ENCODE measurements at places on chromosomes 13 and 19. TPM values are rescaled to one million over a fixed set of nuclear protein-coding genes. Genes with fewer than 3 reads are reported as not detected.

CBY2 gene
- not detected for total RNA-seq

NBEA gene
- total RNA-seq = 3.2 TPM

FGF21 gene
- total RNA-seq = not detected

ODAD3 gene
- under 0.01 TPM for total RNA-seq

PRR19 gene
- total RNA-seq = not detected

CC2D1A gene
- total RNA-seq = 4.2 TPM

IL4I1 gene
- 8.2 TPM for total RNA-seq

GNA15 gene
- under 0.01 TPM for total RNA-seq

ZNF681 gene
- 0.32 TPM for total RNA-seq

CACNG8 gene
- total RNA-seq = 0.65 TPM

PRR22 gene
- 0.30 TPM for total RNA-seq

LGALS4 gene
- total RNA-seq = not detected

FPR1 gene
- total RNA-seq = not detected

FFAR2 gene
- total RNA-seq = not detected

All from epithelial cell of umbilical artery (primary cell).